RCC 7860 (cell line): ENCODE measurements at places on chromosomes 5 and 9.
A peak's percentile ranks its signal among the peaks of the same experiment; 100 is the strongest.

- peak; percentile 60 for DNase-seq
Observed at GRCh38 chr9:27427272-27427643, 96.8 kb upstream of the IFNK start.

GRCh38 chr9:70634696-70635095, 220.2 kb upstream of the KLF9 start:
- DNase-seq: no peak

- DNase-seq: no peak
Observed at GRCh38 chr5:178899289-178899688, 3.6 kb downstream of the ZFP2 start.

GRCh38 chr5:159907689-159908590, 8.3 kb upstream of the ADRA1B start:
- DNase-seq: no peak

GRCh38 chr5:31763424-31763823, 124.5 kb downstream of the PDZD2 start:
- no peak for DNase-seq

GRCh38 chr9:121818016-121818661, 166.7 kb downstream of the DAB2IP start:
- DNase-seq: no peak

GRCh38 chr5:146068977-146069779, 36.2 kb downstream of the PLAC8L1 start:
- no peak for DNase-seq

GRCh38 chr9:68625559-68625958, 79.5 kb upstream of the PIP5K1B start:
- DNase-seq: no peak

GRCh38 chr5:35804201-35804653, 52.5 kb upstream of the IL7R start:
- DNase-seq: no peak

DNA sequence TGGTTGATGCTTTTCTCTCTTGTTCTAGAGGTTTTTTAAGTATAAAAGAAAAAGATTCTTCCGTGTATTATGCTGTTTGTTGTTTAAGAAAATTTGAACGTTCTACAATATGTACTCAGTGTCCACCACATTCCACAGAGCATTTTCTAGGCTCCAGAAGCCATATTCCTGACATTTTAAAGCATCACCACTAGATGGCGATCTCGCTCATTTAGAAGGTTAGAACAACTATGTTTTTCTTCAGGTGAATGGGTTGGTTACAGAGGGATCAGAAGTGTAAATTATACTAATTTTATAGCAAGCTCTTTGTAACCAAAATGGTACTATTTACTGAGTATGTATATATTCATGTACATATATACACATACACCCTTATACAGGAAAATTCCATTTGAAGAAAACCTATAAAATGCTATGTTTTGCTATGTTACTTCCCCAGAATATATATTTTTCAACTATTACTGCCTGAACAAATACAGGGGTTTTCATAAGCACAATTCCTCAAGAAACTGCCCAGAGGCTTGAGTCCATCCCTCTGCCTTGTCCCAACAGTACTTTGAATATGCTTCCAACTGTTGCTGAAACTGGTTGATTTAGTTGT, 284.3 kb downstream of the CCDC171 start:
- peak; percentile 46 for DNase-seq

DNA sequence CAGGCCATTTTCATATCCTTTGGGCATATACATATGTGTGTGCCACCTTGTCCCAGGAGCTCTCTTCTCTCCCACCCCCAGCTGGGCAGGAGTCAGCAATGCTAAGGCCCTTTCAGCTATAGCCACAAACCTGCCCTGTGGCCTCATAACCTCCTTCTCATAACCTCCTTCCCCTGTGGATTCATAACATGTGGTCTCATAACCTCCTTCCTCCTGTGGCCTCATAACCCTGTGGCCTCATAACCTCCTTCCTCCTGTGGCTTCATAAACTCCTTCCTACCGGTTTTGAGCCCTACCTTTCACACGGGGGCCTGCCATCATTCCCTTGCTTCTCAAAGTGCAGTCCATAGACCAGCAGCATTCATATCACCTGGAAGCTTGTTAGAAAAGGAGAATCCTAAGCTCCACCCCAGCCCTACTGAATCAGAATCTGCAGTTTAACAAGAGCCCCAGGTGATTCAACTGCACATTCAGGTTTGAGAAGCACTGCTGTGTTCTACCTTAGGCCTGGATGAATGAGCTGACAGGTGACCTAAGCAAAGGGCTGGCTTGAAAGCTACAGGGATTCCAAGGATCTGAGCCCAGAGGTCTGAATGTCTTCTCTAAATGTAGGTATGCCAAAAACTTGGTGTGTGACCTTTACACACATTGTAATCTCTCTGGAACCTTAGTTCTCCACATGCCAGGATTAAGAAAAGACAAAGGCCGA, 41.9 kb upstream of the PLPP6 start:
- DNase-seq: no peak

DNA sequence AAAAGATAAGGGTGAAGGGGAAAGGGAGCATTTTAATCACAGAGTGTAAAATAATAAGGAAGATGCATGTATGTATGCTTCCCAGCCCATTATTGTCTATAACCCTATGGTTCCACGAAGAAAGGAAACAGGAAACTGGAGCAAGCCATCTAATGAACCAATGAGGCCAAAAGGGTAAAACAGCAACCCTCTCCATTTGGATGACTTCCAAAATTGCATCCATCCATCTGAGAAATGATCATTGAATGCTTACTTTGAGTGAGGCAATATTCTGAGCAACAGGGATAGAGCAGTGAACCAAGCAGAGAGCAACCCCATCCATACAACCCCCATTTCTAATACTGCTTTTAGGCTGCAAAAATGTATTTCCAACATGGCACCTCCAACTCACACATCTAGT, 46.9 kb downstream of the ARL15 start:
- no peak for DNase-seq
